ENCODE measurements at places on chromosomes 12 and 14.

- no peak for DNase-seq
These were observed 8.4 kb downstream of the LRFN5 start for GRCh38 chr14:41615011-41615595.

DNA sequence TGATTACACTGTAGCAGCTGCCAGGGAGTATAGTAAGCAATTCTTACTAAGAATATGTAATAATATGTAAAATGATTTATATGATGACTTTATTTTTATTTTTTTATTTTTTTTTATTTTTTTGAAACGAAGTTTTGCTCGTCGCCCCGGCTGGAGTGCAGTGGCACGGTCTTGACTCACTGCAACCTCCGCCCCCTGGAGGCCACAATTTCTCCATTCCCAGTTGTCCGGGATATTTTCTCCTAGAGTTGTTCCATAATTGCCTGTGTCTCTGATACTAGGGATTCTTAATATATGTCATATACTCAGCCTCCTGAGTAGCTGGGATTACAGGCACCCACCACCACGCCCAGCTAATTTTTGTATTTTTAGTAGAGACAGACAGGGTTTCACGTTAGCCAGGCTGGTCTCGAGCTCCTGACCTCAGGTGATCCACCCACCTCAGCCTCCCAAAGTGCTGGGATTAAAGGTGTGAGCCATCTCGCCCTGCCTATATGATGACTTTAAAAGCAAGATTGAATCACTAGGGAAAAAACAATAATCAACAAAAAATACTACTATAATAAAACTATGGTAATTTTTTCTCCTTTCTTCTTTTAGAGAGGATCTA, 12.2 kb upstream of the ITPR2 start:
- no peak for DNase-seq

GRCh38 chr14:78933948-78934524, 763.9 kb downstream of the NRXN3 start:
- DNase-seq, result no peak

GRCh38 chr12:64609536-64610078, 688 bp upstream of the RASSF3 start:
- no peak for DNase-seq

- peak; percentile 44 for DNase-seq
These were observed 21.1 kb downstream of the GSC start for GRCh38 chr14:94748667-94749347.

DNA sequence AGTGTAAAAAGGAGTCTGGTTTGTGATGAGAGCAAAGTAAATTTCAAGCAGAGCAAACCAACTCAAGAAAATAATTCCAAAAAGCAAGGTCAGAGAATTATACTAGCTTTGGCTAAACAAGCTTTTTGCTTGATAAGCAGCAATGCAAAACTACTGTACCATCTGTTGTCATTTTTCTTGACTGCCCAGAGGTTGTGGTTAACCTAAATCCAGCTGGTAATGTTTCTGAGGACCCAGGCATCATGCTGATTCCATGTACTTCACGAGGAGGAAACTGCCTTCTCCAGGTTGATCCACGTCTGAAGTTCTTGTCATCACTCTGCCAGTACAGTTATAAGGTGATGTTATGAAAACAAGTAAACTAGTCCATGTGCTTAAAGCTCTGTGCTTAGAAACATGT, 185.2 kb downstream of the ACSS3 start:
- DNase-seq, result no peak

GRCh38 chr12:43896496-43896895, 60.6 kb downstream of the TMEM117 start:
- no peak for DNase-seq

- no peak for DNase-seq
These were observed 67.0 kb upstream of the BEGAIN start for GRCh38 chr14:100654025-100654813.

- no peak for DNase-seq
These were observed 290.3 kb downstream of the NAV3 start for GRCh38 chr12:78120866-78121560.

- DNase-seq, result no peak
These were observed 5.5 kb downstream of the AJUBA start for GRCh38 chr14:22976620-22977433.

DNA sequence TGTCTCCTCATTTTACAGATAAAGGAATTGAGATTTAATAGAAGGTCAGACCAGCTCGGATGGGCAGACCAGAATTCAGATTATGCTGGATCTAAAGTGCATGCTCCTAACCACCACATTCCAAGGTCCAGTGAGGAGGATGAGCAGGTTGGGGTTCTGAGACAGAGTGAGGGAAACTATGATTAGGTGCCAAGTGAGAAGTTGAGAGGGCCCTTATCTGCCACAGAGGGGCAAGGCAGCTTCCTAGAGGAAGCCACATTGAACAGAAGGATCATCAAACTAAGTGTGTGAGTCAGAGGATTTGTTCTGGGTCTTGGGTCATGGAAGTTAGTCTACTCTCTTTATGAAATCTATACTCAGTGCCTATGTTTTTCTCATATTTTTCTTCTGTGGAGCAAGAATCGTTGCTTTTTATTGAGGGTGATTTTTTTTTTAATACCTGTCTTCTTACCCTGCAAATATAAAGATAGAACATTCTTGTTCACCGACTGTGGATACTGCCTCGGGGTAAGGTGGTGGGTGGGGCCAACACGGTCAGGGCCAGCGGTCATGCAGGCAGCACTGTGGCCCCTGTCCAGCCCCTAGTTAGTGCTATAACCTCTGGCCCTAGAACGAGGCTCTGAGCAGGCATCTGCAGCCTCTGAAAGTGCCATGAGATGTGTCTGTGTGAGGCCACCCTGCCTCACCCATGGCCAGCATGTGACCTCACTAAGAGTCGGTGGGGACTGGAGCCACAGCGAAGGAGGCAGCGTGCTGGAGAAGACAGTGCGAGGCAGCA, 55.6 kb upstream of the PTHLH start:
- no peak for DNase-seq

DNA sequence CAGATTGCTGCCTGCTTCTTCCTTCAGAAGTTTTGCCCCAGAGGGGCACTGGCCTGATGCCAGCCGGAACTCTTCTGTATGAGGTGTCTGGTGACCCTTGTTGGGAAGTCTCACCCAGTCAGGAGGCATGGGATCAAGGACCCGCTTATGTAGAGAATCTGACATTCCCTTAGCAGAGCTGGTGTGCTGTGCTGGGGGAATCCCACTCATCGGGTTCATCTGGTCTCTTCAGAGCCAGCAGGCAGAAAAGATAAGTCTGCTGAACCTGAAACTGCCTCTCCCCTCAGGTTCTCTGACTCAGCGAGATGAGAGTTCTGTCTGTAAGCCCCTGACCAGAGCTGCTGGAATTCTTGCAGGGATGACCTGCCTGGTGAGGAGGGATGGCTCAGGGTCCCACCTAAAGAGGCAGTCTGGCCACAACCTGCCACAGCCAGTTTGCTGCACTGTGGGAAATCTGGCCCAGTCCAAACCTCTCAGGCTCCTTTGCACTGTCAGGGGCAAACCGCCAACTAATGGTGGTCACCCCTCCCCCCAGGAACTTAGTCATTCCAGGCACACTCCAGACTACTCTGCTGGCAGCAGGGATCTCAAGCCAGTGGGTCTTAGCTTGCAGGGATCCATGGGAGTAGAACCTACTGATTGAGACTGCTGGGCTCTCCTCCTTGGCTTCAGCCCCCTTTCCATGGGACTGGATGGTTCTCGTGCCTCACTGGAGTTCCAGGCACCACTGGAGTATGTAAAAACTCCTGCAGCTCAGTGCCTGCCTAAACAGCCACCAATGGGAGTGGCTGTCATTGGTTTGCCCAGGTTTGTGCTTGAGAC, 4.1 kb downstream of the CLEC2D start:
- peak; percentile 3 for DNase-seq

DNA sequence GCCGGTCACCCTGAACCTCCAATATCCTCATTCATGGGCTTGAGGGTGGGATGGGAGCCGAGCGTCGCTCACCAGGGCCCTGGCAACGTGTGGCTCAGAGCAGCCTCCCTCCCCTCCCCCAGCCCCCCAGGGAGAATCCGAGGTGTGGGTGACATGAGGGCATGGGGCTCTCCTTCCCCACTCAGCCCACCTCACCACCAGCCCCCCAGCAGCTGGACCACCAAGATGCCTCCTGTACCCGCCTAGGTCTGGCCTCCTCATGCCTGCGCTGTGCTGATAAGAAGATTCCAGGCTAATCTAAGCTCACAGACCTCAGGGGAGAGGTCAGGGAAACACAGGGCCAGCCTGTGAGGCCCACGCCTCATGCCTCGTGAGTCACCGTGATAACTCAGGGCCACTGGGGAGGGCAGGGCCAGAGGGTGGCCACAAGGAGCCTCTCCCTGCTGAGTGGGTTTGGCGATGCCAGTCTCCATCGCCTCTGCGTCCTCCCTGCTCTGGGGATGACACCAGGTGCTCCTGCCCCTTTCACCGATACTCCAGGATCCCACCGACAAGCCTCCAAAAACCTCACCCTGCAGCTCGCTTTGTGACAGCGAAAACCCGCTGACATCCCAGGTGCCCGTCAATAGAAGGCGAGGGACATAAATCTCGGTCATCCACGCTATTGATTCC, 56.9 kb downstream of the TESC start:
- DNase-seq, result no peak

- no peak for DNase-seq
These were observed 66.2 kb downstream of the PTGER2 start for GRCh38 chr14:52380294-52380693.

DNA sequence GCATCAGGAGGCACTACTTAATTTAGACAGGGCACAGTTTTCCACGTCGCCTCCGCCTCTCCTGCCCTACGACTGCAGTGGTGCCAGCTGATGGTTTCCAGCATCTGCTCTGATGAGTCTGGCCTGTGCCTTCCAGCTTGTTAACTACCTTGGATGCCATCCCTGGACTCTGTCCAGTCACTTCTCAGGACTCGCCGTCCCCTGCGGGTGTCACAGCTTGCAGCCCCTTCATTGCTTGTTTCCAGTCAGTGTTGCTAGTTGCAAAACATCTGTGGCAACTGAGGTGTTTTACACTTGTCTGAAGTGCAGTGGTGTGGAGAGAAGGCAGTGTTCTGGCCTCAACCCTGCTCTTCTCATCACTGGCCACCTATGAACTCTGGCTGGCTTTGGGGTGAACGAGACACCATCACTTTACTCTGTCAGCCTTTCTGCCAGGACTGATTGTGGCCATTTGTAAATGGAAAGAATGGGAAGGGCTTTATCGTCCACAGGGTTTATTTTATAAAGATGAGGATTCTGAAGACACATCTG, 8.3 kb downstream of the ADGRD1 start:
- DNase-seq, result peak; percentile 10

DNA sequence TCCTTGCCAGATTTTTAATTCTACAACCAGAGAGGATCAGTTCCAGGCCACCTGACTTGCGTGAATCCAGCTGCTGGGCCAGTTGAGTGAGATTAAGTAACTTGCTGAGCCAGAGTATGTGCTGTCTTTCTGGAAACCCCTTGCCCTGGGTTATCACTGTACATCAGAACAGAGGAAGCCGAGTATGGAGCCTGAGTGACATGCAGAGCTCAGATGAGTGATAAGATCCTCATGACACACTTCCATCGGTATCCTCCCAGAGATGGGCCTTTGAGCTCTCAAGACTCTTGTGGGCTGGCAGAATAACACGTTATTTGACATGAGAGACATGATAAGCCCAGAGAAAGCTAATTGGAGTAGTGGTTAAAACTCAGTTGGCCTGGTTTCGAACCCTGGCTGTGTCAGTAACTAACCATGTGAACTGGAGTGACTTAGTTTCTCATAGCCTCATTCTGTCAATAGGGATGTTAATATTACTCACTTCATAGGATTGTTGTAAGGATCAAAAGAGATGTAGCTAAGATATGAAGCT, 388.1 kb downstream of the ZFP36L1 start:
- DNase-seq, result peak; percentile 33
